Activated T-helper 17 cell treated with anti-CD3 and anti-CD28 coated beads, Interleukin-2, amount 50 U/mL, for 72 hours (primary cell): ENCODE measurements at places on chromosomes 1 and 21.

DNA sequence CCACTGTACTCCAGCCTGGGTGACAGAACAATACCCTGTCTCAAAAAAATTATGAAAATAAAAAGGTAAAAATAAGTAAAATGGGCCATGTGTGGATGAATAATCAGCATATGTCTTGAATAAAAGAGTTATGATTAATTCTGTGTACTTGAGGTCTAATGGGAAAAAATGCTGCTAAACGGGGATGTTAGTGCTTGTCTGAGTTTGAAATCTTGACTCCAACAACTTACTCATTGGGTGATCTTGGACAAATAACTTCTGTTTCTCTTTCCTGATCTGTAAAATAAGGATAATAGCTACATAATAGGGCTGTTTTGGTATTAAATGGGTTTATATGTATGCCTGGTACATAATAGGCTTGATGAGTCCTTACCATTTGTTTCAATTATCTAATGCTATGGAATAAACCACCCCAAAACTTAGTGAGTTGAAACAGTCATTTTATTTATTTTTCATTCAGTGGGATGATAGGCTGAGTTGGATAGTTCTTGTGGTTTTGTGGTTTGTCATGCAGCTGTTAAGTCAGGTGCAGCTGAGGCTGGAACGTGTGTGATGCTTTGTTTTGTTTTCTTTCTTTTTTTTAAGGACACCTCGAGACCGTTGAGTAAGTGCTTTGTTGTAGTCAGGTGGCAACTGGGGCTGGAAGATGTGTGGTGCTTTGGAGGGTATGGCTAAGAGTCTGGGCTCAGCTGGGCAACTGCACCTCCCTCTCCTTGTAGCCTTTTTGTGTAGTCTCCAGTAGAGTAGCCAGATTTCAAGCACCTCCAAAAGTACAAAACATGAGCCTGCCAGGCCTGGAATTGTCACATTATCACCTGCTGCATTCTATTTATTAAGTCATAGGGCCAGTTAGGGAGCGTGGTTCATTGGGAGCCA lies 4.9 kb downstream of the MDM4 start:
- peak; percentile 59 for ATAC-seq

DNA sequence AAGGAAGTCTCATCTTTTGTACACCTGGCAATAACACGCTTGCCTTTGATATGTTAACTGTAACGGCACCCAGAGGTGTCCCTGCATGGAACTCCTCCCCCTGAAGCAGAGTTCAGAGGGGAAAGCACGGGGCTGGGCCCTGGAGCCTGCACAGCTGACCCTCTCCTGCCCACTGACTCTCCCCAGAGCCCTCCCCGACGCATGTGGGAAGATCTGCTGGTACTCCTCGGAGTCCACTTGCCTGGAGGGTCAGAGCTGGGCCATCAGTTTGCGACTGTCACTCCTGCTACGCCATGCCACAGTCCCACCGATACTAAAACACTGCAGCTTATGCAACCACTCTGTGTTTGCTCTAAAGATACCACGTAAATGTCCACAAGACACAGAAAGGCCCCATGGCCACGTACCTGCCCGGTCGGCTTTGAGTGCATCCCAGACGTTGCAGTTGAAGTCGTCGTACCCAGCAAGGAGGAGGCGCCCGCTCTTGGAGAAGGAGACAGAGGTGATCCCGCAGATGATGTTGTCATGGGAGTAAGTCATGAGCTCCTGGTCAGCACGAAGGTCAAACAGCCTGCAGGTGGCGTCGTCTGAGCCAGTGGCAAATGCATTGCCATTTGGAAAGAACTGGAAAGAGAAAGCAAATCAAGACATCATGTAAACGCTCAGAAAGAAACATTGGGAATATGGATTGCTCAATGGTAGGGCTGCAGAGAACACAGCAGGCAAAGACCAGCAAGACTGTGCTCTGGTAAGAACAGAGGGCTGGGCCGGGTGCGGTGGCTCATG lies 10.6 kb upstream of the NADK start:
- no peak for ATAC-seq

GRCh38 chr21:30717105-30717504 lies 1.5 kb downstream of the KRTAP21-3 start:
- no peak for ATAC-seq

GRCh38 chr1:108889706-108890384 lies 13.1 kb downstream of the GPSM2 start:
- ATAC-seq, result no peak

GRCh38 chr1:18700530-18700929 lies 69.9 kb downstream of the PAX7 start:
- no peak for ATAC-seq

- no peak for ATAC-seq
Observed at GRCh38 chr1:53594391-53595180, 135.4 kb downstream of the DMRTB1 start.

GRCh38 chr1:202244841-202245261 lies 51.3 kb downstream of the LGR6 start:
- ATAC-seq, result no peak

DNA sequence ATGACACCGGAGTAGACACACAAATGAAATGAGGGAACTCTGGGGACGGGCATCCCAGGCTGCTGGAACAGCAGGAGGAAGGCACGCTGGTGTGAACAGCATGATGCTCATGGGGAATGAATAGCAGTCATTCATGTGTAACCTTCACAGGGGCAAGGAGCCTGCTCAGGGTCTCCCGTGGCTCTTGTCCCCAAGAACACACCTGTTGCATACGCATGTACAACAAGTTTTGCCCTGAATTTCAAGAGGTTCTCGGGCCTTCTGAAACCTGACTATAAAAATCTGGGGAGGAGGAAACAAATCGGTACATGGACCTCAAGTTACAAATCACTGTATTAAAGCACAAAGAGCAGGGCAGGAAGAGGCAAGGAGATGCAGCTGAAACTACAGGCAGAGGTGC lies 93.4 kb downstream of the RRAGC start:
- no peak for ATAC-seq

- ATAC-seq, result peak; percentile 52
Observed at GRCh38 chr1:119275145-119276134, 93.1 kb upstream of the HAO2 start.

- ATAC-seq, result no peak
Observed at GRCh38 chr1:179541774-179542173, 34.0 kb downstream of the NPHS2 start.

DNA sequence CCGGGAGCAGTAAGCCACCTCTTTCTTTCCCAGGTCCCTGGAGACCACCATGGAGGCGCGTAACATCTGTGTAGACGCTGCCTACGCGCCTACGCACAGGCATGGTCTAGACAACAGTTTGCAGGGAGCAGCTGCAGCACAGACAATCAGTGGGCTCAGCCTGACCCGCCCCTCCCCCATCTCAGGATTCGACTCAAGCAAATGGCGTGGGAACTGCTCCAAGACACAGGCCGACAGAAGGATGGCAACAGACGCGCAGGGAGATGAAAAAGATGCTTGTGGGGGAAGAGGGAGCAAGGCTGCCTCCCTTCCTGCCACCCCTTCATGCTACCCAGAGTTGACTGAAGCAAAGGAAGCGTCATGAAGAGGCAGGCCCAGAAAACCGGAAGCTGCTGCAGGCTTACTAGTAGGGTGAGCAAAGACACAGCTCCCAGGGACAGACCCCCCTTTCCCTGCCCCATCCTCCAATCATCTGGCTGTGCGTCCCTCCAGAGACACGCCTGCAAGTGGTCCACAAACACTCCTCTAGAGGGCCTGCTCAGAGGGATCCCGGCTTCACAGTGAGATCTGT lies 19.5 kb downstream of the STK40 start:
- peak; percentile 80 for ATAC-seq

DNA sequence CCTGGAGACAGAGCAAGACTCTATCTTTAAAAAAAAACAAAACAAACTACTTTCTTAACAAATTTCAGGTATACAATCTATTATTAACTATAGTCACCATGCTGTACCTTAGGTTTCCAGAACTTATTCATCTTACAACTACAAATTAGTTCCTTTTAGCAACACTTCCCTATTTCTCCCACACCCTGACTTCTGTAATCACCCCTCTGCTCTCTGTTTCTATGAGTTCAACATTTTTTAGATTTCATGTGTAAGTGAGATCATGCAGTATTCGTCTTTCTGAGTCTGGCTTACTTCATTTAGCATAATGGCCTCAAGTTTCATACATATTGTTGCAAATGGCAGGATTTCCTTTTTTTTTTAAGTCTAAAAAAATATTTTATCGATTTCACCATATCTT lies 77.9 kb upstream of the LPGAT1 start:
- no peak for ATAC-seq

DNA sequence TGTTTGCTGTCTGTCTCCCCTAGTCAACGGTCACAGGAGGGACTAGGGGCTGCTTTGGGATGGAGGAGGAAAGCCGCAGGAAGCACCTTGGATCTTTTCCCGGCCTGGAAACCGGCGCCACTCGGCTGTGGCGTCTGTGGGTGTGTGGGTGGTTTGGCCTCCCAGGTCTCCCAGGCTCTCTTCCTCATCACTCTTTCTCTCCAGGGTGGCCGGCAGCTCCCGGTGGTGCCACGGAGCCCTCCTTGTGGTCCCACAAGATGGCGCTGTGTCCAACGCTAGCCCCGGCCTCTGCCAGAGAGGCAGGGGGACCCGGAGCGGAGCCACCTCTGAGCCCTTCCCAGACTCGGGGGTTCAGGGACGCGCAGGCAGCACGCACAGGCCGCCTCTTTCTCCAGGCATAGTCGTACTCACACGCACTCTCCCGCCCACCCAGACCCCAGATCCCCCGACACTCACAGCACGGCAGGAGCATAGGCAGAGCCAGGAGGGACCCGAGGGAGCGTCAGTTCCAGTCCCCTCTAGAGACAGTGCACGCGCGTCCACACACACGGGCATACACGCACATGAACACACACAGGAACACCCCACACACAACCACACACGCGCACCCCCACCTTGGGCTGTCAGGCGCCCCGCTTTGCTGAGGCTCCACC lies 31.2 kb downstream of the CDCP2 start:
- ATAC-seq, result peak; percentile 78

DNA sequence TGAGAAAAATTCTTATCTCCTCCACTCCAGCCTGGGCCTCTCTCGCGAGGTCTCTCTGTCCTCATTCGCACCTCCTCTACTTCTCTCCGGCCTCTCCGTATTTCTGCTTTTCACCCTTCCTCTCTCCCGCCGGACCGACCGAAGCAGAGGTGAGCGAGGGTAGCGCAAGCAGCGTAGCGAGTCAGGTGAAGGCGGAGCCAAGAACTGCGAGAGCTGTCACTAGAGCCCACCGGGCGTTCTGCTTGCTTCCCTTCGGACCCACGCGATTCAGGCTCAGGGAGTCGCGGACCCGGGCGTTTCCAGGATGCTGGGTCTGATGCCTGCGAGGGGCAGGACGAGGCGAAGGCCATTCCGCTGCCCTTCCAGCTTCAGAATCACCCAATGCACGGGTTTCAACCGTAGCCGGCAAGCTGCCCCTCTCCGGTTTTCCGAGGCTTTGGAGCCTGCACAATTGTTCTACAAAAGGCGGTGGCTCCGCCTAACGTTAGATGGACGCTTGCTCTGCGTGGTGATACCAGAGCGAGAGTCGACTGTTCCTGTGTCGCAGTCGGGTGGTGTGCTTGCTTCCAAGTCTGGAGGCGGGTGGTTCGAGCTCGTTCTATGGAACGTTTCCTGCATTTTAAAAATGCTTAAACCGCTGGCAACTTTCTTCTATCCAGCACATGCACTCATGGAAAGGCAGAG lies 310.2 kb downstream of the FAM72C start:
- ATAC-seq, result no peak

GRCh38 chr21:46606427-46606813 lies 1.5 kb upstream of the S100B start:
- ATAC-seq, result peak; percentile 18

DNA sequence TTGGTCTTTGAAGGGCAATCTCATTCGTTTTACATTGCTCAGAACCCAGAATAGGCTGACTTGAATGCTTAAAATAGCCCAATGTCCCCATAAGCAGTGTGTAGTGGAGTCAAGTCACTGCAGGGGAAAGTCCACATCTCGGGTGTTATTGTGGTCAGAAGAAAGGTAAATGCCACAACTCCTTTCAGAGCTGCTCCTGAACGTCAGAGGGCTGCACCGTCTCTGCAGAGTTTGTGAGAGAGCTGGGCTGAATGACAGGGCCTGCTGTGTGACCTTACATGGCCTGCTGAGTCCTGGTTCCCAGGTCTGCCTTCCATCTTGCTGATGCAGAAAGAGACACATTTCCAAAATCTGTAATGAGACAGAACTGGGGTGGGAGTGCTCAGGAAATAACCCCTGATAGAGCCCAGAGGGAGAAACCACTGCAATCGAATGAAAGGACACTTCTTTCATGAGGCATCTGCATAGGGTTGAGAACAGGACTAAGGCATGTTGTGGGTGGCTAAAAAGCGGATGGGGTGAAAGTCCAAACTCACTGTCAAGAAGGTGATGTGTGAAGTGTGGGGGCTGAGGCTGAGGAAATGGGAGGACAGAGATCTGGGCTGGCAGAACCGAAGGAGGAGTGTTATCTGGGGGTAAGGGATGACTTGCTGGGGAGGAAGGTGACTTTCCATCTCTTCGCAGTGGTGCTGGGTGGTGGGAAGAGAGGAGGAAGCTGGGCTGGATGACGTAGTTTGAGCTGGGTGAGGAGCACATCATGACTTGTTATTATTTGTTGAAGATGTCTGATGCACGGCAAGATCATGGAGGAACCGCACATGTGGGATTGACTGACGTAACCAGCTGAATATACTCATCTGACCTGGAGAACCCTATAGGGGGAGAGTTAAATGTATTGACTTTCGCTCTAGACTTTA lies 33.7 kb downstream of the XCL2 start:
- peak; percentile 63 for ATAC-seq

GRCh38 chr1:20476265-20477038 lies 9.6 kb downstream of the CAMK2N1 start:
- no peak for ATAC-seq

DNA sequence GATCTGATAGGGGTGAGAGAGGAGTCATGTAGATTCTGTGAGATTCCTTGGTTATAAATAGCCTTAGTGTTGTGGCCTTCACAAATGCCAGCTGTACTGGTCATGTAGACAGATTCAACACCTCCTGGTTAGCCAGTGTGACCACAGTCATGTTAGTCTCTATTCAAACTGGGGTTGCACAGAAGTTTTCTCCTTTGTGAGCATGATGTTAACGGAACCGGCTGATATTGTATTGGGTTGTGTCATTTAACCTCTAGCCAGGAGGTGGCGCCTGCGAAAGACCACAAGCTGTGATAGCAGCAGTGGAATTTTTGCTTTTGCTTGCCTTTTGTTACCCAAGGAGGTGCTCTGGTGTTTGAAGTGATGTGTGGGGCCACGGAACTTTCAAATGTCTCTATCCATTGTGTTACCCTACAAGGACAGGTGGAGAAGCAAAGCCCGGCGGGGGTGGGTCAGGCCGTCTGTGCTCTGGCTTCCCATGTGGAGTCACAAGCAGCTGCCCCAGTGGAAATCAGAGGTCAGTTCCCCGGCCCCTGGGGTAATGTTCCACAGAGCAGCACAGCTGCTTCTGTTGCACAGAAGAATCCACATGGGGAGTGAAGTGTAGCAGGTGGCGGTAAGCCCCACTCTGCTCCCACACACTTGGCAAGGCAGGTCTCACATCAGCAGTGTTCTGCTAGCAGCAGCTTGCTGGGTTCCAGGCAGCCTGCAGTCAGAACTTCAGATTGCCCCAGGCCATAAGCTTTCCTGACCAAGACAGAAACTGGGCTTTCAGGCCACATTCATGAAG lies 112.6 kb downstream of the ADAMTS1 start:
- no peak for ATAC-seq

GRCh38 chr1:186016856-186017255 lies 282.7 kb downstream of the HMCN1 start:
- no peak for ATAC-seq

GRCh38 chr1:153750026-153750995 lies 22.5 kb downstream of the INTS3 start:
- peak; percentile 41 for ATAC-seq

GRCh38 chr1:29754573-29755375 lies 518.5 kb downstream of the PTPRU start:
- no peak for ATAC-seq

- no peak for ATAC-seq
Observed at GRCh38 chr1:228238007-228238406, 30.2 kb downstream of the OBSCN start.
